ENCODE measurements at places on chromosomes 4 and X.

GRCh38 chr4:59535541-59535940 lies 1664.6 kb upstream of the ADGRL3 start:
- no peak for DNase-seq

DNA sequence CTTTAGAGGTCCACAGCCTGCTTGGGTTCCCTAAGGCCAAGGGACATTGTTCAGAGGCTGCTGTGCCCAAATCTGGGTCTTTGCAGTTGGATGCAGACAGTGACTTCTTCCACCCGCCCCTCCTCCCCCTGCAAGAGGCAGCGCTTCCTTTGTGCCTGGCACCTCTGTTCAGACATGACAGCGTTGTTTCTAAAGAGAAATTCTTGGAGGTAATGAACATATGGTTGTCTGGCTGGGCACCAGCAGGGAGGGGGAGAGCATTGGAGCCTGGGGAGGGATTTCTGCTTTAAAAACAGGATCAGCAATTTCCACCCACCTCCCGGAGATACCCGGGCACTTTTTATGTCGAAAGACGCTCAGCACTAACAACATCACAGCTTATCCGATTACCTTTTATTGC lies 51.5 kb downstream of the PSAPL1 start:
- no peak for DNase-seq

DNA sequence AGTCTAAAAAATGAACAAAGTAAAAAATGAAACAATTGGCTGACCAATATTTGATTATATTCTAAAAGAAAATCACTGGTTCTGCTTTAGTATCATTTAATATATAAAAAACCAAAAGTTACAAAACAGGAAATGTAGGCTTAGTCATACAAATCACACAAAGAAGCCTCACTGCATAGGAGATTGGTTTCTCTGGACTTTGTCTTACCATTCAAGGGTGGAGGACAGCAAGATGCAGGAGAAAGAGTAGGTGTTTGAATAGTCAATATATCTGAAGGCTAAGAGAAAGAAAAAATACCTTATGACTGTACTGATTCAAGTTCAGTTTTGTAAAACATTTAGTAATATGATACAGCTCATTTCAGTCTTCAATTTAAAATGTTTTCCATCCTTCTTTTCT lies 28.6 kb upstream of the TAF9B start:
- DNase-seq = no peak

DNA sequence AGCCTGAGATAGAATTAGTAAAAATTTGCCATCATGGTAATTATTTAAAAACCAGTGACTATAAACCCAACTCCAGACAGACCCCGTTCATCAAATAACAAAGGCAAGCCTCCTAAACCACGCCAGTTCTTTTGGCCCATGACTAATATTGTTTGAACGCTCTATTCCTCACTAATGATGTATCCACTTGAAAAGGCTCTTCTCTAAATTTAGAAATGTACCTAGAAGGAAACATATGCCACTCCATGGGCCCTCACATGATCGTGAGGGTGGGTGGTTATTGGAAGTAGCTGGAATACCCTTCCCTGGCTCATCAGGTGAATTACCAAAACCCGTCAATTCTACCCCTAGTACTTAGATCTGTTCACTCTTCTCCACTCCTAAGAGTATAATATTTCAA lies 249.2 kb downstream of the COL25A1 start:
- no peak for DNase-seq

DNA sequence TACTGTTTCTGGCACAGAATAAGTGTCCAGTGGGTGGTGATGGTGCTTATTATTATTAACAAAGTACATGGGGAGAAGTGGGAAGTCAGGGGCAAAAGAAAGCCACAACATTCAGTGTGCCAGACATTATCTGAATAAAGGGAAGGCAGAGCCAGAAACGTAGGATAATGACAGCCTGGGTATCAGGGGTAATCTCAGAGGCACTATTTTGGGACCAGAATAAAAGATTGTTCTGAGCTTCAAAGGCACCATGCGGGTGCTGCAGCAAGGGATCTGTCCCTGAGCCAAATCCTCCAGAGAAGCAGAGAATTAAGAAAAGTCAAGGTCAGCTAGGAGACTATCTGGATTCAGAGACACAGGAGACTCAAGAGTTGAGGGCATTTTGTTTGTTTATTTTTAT lies 328.8 kb upstream of the GATB start:
- DNase-seq = no peak

- no peak for DNase-seq
These were observed 11.2 kb downstream of the P2RY8 start for GRCh38 chrX:1525583-1526355.

DNA sequence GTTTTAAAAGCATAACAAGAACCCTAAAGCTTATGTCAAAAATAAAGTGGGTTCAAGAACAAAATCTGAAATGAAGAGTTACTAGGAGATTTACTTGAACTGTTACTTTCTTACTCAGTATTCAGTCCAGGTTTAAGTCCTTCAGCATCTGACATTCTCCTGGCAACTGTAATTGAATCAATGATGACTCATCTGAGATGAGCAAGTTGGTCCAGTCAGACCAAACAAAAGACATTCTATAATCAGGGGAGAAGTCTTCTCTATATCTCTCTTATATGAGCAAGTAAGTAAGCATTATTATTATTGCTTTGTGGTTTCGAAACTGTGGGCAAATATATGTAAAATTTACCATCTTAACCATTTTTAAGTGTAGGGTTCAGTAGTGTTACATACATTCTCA lies 34.6 kb downstream of the MAP9 start:
- no peak for DNase-seq

All from stimulated activated CD4-positive, alpha-beta T cell treated with anti-CD3 and anti-CD28 coated beads, Interleukin-4, amount 100 ng/mL, for 4 hours (primary cell).